ENCODE measurements at places on chromosomes 16 and 17.
A peak's percentile ranks its signal among the peaks of the same experiment; 100 is the strongest.

GRCh38 chr17:30717291-30718098, 107.0 kb downstream of the CRLF3 start:
- no peak for DNase-seq

DNA sequence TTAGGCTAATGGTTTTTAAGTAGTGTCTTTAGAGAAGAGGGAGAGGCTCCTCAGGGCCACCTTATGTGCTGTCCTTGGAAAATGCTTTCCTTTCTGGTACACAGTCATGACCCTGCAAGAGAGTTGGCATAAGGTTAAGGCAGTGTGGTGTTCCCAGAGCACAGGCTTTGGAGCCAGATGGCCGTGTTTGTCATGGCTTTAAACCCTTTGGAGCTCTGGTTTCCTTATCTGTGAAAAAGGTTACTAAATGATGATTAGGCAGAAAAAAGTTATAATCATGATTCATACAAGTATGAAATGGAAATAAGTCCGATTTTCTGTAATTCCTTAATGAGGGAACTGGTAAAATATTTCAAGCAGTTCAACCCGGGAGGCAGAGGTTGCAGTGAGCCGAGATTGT, 13.2 kb downstream of the UTP4 start:
- no peak for DNase-seq

DNA sequence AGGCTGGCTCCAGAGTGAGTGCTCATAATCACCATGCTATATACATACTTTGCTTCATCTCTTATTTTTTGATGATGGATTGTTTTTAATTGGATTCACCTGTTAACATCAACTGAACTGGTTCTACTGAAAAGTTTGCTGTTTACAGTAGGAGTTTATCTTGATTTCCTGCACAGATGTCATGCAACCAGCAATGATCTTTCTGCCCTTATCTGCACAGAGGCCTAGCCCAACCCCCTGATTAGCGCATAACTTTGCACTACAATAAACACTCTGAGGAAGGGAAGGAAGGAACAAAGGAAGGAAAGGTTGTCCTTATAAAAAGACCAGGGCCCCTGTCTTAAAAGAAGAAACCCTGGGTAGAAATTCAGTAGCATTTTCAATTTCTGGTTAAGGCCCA, 152.9 kb downstream of the RGS9 start:
- no peak for DNase-seq

DNA sequence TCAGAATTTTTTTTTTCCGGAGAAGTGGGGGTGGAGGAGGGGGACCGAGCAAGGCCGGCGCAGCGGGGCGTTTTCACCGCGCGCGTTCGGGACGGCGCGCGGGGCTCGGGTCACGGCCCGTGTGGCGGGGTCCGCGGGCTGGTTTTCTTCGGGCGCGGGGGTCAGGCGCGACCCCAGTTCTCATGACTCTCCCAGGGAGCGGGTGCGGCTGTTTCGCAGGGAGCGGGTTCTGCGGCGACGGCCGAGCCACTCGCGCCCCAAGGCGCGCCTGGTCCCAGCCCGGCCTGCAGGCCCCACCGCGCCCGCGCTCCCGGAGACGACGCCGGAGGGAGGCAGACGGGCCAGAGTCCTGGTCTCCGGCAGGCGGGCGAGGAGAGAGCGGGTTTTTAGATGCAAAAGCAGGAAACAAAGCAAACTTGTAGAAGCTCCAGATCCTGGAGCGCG, 1.0 kb downstream of the BAHCC1 start:
- no peak for DNase-seq

GRCh38 chr16:88569614-88569984, 604 bp upstream of the ZC3H18 start:
- no peak for DNase-seq

DNA sequence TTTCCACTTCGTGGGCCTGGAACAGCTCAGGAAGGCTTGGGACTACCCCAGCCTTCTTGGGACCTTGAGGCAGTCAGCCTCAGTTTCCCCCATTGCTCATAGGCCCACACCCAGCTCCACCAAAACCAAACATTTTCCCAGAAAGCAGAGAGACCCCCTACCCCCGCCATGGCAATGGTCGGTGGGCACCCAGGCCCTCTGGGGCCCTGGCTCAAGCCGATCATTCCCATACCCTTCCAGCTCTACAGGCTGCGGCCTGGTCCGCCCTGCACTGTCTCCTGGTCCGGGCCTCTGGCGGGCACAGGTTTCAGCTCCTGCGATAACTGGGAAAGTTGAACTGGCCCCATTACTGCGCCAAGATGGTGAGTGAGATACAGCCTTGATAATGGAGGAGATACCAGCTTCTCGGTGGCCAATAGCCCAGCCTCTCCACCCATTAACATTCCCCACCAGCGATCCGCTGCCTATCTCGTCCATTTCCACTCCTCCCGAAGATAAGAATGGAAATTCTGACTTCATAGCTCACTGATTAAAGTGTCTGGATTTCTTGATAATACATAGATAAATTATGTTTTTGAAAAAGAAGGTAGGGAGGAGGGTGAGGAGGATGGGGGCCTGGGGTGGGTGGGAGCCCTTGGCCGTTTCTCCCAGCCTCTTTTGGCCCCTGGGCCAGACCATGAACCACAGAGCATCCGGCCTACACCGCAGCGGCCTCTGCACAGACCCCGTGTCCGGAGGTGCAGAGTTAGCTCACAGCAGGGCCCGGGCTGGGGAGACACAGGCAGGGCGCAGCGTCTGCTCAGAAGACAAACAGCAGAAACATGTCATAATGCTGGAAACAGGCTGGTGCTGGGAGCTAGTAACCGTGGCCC, 11.6 kb downstream of the ZFPM1 start:
- DNase-seq = no peak

DNA sequence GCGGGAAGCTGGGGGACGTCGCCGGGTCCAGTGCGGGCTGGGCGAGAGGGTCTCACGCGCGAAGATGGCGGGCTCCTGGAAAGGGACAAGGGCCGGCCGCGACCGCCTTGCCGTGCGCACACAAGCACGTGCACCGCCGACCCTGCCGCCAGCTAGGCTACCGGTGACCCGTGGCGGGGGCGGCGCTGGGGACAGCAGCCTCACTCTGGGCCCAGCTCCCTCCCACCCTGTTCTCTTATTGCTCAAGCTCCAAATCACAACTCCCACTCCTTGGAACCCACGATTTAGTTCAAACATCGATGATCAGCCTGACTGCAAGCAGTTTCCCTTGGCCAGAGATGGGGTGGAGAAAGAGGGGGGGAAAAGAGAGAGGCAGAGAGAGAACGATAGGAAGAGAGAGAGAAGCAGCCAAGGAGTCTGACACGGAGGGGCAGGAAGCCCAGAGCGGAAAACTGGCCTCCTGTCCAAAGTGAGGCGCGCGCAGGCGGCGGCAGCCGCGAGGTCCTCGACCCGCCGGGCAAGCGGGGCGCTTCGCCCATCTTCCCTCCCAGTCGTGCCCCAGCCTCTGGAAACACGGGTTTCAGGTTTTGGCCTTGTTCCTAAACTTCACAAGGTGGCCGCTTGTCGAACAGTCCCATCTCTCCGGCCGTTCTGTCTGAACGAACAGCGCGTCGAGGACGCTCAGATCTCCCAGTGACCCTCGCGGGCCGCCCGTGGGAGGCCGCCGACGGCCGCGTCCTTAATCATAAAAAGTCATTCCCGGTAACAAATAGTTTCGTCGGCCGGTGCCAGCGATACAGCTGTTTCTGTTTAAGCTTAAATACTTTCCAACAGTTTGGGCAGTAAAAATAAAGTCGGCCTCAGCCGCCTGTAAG, 1.7 kb upstream of the CBX8 start:
- no peak for DNase-seq

DNA sequence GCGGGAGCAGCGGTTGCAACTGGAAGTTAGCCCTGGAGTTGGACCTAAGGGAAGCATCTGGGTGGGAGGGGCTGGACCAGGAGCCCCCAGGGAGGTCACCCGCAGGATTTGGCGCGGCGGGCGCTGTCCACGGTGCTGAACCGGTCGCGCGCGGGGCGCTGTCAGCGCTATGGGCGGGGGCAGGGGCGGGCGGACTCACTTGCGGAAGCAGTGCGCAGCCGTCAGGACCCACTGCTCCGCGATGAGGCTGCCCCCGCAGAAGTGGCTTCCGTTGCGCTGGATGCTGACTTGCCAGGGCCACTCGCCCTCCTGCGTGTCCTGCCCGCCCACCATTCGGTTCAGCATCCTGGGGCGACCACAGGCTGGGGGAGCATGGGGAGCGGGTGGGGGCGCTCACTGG, 4.5 kb downstream of the PRSS27 start:
- DNase-seq = no peak

DNA sequence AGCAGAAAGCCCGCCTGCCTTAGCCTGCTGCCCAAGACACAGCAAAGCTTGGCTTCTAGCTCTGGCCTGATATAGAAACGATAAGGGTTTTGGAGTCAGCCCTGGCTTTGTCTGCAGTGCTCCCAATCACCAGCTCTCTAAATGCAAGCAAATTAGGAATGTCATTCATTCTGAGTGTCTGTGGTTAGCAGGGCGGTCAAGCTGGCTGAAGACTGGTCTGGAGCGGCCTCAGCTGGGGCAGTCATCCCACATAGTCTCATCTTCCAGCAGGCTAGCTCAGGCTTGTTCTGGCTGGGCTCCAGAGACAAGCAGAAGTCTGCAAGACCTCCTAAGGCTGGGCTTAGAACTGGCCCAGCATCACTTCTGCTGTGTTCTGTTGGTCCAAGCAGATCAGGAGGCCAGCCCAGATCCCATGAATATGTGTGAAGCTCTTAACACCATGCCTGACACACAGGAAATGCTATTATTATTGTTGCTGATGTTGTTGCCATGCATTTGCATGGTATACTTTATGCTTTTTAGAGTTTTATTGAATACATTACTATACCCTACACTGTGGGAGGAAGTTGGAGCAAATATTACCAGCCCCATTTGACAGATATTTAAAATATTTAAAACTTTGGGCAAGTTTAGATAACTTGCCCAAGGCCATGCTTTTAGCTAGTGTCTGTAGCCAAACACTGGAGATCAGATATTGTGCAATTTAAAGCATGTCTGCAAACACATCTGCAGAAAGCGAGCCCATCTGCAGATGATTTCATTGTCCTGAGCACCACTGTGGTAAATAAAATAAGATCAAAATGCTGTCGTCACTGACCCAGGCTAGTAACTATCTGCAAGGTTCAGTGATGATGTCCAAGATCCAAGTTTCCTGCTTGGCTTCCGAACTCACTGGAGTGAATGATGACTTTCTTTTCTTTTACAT, 24.8 kb downstream of the TMC7 start:
- peak; percentile 82 for DNase-seq

GRCh38 chr17:67628580-67629013, 89.1 kb upstream of the NOL11 start:
- no peak for DNase-seq

GRCh38 chr16:89060207-89060794, 33.4 kb upstream of the ACSF3 start:
- no peak for DNase-seq

GRCh38 chr16:23509782-23510163, 521 bp downstream of the GGA2 start:
- DNase-seq = no peak
